Glomerular endothelial cell (primary cell): ENCODE measurements at places on chromosomes 3 and 15. TPM values are rescaled to one million over a fixed set of nuclear protein-coding genes. Genes with fewer than 3 reads are reported as not detected.

DNA sequence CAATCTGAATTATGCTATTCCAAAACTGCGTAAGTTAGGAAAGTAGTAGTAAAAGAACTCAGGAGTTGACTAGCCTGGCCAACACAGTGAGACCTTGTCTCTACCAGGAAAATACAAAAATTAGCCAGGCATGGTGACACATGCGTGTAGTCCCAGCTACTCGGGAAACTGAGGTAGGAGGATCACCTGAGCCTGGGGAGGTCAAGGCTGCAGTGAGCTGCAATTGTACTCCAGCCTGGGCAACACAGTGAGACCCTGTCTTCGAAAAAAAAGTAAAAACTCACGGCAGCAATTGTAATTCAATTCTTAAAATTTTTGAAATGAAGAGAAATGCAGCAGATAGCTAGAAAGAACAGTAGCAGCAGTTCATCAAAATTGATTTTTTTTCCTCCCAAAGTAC, 9.7 kb downstream of the GABPB1 start:
- DNase-seq = no peak

DNA sequence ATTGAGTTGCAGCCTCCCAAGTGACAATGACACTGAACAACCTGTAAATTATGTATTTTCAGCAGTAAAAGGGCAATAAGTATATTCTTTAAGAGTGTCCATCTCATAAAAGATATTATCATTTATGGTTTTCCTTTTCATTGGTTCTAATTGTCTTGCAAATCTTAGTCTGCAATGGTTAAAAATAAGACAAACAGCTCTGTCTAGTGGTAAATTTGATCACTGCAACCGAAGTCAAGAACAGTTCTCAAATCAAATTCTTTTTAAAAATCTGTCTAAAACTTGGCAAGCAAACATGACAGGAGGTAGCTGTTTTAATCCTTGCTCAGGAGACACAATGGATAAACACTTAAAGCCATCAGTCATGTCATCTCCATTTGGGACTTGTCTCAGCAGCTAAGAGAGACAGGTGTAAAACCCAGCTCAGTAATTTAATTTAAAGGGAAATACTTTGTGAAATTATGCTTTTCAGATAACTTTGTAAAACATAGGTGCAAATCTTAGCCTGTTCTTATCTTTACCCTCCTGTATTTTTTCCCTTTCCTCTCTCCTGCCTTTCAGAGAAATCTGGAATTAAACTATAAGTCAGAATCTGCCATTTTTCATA, 150.3 kb upstream of the ARHGEF26 start:
- DNase-seq = peak; percentile 14

- no peak for DNase-seq
These were observed 201.8 kb upstream of the TPM1 start for GRCh38 chr15:62840526-62841268.

DNA sequence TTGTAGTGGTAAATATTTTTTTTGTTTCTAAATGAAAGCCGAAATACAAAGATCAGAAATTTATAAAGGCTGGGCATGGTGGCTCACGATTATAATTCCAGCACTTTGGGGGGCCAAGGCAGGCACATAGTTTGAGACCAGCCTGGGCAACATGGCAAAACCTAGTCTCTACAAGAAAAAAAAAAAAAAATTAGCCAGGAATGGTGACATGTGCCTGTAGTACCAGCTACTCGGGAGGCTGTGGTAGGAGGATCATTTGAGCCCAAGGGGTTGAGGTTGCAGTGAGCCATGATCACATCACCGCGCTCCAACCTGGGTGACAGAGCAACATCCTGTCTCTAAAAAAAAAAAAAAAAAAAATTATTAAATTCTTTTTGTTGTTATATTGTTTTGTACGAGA, 6.9 kb downstream of the DENND4A start:
- no peak for DNase-seq

Gene CD200
- total RNA-seq = 0.92 and 9.9 TPM in 2 replicates

DNA sequence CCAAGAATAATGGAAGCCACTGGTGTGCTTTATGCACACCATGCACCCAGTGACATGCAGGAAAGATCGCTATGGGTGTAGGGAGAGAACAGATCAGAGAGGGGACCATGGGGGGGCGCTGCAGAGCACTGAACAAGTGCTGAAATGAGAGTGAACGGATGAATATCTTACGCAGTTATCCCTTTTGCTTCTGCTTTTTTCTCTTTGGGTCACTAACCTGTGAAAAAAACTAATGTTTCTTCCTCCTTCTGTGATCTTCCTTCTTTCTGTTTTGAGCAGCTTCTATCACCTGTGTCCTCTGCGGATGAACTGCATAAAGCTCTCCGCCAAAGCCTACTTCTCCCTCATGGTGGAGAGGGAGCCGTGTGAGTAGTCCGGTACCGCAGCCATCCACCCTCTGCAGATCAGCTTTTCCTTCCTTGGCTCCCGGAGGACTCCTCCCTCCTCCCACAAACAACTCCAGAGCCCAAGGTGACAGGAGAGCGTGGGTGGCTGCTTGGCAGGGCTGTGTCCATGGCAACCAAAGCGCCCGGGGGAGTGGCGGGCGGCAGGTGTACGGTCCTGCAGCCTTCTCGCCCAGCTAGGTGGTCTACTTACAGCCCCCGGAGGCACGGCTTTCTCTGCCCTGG, 106.2 kb downstream of the DGKG start:
- DNase-seq = no peak

Gene ERICH6
- total RNA-seq = not detected in 2 replicates

DNA sequence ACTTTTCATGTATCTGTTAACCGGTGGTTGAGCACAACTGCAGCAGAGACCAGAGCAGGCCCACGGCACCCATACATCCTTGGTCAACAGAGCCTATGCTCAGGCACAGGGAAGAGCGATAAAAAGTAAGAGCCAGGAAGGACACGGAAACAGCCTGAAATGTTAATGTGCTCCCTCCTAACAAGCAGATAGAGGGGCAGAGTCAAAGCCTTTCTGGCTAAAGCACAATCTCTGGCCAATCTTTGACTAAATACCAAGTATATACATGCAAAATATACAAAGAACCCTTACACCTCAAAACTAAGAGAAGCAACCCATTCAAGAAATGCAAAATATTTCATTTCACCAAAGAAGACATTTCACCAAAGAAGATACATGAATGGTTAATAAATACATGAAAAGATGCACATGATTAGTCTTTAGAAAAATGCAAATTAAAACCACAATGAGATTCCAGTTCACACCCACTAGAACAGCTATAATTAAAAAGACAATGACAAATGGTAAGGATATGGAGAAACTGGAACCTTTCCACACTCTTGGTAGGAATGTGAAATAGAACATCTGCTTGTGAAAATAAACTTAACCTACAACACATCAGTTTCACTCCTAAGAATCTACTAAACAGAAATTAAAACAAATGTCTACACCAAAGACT, 88.0 kb downstream of the OSBPL10 start:
- no peak for DNase-seq

Gene GUCA1C
- total RNA-seq = not detected in 2 replicates

- DNase-seq = no peak
These were observed 37.1 kb upstream of the ST3GAL6 start for GRCh38 chr3:98726084-98726483.

GRCh38 chr3:106578911-106579310, 710.1 kb upstream of the CBLB start:
- DNase-seq = no peak

Gene NDUFB5
- 79.6 and 119 TPM in 2 replicates for total RNA-seq

DNA sequence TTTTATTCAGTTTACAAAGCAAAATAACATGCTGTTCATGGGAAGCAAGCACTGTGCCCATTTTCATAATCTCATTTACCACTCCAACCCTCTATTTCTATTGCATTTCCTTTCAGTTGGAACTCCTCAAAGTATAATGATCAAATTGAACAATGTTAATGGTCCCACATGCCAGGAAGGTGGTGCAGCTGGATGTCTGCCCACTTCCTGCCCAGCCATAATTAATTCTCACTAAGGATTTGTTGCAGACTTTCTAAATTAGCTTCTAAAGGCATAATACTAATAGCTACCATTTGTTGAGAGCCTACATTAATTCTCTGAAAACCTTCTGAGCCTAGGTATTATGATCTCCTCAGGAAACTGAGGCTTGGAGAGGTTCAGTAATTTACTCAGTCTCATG, 316.1 kb upstream of the TPM1 start:
- no peak for DNase-seq

Gene CNTN4
- 0.12 and 0.19 TPM in 2 replicates for total RNA-seq

GRCh38 chr15:47616876-47617275, 100.4 kb upstream of the SEMA6D start:
- DNase-seq = no peak

DNA sequence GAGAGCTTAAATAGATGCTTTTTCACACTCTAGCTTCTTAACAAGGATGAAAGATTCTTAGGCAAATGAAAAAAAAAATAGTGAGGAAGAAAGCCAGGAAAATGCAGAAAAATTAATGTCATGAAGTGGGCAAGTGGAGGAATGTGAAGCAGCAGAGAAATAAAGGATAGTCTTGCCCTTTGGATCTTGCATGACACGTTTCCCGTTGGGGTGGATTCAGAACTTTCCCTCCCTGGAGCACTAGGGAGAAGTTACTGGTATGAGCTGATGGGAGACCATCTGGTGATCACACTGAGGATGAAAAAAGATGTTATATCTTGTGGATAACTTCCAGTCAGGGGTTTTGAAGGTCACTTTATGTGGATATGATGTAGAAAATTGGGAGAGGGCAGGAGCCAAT, 361.8 kb upstream of the ROPN1 start:
- no peak for DNase-seq

- DNase-seq = no peak
These were observed 6.0 kb downstream of the TM4SF19 start for GRCh38 chr3:196332168-196332567.

DNA sequence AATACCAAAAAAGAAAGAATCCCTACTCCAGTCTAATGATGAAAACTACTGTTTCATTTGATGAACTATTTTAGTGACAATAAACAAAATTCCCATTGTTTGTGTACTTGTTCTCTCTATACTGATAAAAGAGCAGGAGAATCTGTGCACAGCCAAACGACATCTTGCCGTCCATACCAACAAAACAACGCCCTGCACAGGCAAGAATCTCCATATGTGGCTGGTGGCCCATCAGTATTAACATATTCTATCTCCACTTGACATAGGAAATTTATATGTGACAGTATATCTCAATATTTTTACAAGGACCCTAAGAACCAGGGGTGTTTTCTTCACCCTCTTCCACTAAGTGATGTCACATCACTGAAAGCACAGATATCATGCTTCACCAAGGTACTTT, 279.5 kb downstream of the ULK4 start:
- no peak for DNase-seq

Gene CYP1A2
- not detected in 2 replicates for total RNA-seq

GRCh38 chr3:126354776-126355175, 2.4 kb downstream of the KLF15 start:
- DNase-seq = no peak
